Tibial nerve (tissue), 4 donors: ENCODE measurements at places on chromosomes 5 and 9.

DNA sequence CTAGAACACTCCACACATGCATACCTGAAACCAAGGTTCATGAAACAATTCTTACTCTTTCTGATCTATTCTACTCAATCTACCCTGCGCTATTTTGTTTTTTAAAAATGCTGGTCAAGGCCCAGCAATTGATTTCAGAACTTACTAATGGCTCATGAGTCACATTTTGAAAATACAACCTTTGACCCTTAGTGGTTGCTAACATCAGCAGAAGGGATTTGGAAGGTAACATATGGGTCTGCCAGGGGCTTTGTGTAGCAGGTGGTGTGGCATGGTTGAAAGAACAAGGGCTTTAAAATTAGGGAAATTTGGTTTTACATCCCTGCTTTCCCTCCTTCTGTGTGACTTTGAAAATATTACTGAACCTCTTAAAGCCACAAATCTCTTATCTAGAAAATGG is 101.4 kb downstream of the ATG10 start:
- DNase-seq = no peak

- no peak for DNase-seq
Observed at GRCh38 chr5:132268769-132269551, 11.5 kb downstream of the PDLIM4 start.

- no peak for DNase-seq
Observed at GRCh38 chr5:11903614-11904264, 507 bp downstream of the CTNND2 start.

GRCh38 chr9:129828051-129828450 is 4.1 kb upstream of the TOR1A start:
- no peak for DNase-seq

- DNase-seq = no peak
Observed at GRCh38 chr9:137174722-137175293, 3.0 kb upstream of the TMEM210 start.

- DNase-seq = no peak
Observed at GRCh38 chr5:21140987-21141386, 1153.0 kb upstream of the CDH18 start.

DNA sequence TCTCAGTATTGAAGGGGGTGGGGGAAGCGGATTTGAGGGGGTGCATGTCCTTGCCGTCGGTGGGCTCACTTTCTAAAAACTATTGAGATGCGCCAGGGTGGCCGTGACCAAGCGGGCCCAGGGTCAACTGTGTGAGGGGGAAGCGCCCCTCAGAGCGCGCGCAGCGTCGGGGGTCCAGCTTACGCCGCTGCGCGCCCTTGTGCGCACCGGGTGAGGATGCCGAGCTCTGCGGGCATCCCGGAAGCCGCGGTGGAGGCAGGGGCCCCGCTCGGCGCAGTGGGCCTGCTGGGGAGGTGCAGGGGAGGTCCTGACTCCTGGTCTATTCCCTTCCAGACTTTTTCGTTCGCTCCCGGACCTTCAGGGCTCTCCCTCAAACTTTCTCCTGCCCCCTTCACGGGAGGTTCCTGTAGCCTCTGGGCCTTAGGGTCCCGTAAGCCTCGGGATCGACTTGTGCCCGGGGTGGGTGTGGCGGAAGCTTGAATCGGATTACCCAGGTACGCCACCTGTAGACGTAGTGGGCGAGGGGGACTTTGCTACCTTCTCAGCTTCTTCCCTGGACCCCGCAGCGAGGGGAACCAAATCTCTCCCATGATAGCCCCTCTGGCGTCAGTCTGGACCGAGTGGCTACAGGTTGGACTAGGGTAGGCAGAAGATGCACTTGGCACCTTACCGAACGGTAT is 2.5 kb upstream of the PRDM6 start:
- no peak for DNase-seq

GRCh38 chr9:22342491-22343217 is 104.0 kb upstream of the DMRTA1 start:
- DNase-seq = no peak
